ENCODE measurements at places on chromosomes 3 and 15.

DNA sequence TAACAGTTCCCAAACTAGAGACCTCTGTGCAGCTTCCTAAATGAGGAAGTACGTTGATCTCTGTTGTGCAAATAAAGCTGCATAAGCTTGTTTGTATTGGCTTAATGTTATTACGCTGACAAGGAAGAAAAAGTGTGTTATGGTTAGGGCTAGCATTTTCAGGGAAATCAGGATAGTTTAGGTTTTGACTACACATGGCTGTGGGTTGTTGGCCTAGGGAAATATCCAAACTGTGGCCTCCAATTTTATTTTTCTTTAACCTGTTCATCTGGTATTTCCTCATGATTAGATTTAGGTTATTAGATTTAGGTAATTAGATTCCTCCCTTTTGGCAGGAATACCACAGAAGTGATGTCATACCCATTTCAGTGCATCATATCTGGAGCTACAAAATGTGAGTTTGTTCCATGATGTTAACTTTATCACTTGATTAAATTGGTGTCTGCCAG lies 8.7 kb upstream of the MCCC1 start:
- DNase-seq = no peak

DNA sequence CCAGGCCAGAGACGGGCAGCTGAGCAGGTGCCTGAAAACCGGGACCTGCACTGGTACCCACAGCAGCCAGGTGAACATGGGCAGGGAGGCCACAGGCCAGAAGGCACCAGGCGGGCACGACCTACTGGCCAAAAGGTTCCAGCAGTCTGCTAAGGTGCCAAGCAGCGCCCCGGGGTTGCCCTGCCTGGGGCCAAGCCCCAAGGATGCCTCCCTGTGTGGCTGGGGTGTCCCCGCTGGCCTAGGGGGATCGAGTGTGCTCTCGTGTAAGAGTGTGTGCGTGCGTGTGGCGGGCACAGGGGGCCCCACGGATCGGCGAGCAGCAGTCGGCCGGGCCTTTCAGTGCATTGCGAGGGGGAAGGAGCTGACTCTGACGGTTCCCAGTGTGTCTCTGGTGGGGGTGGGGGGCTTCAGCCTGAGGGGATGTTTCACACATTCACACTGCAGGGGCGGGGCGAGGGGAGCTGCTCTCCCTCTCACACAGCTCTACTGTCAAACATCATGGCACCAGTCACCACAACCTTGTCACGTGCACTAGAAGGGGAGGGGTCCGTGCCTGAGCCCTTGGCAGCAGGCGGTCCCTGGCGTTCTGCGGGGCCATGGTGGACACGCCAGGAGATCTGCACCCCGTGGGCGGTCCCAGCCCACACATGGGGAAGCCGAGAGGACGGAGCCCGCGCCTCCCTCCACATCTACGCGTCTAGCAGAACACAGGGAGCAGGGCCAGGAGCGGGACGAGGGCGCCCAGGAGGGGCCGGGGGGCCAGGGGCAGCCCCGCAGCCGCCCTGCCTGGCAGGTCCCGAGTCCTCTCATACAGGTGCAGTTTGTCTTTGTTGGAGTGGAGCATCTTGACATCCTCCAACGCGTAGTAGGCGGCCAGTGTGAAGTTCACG lies 44.5 kb downstream of the RGMA start:
- DNase-seq = no peak

- DNase-seq = no peak
Measured at GRCh38 chr15:85414991-85415390, 34.6 kb downstream of the AKAP13 start.

- no peak for DNase-seq
Measured at GRCh38 chr3:38235466-38235865, 30.1 kb upstream of the SLC22A13 start.

- DNase-seq = no peak
Measured at GRCh38 chr3:114449271-114450007, 155.6 kb downstream of the TIGIT start.

- DNase-seq = no peak
Measured at GRCh38 chr3:68817243-68817642, 115.1 kb downstream of the TAFA4 start.

GRCh38 chr3:182212479-182213076 lies 500.9 kb downstream of the SOX2 start:
- peak; percentile 95 for DNase-seq

- no peak for DNase-seq
Measured at GRCh38 chr15:61528581-61528910, 299.4 kb upstream of the RORA start.

- no peak for DNase-seq
Measured at GRCh38 chr15:25185791-25186190, 231.0 kb downstream of the SNRPN start.

DNA sequence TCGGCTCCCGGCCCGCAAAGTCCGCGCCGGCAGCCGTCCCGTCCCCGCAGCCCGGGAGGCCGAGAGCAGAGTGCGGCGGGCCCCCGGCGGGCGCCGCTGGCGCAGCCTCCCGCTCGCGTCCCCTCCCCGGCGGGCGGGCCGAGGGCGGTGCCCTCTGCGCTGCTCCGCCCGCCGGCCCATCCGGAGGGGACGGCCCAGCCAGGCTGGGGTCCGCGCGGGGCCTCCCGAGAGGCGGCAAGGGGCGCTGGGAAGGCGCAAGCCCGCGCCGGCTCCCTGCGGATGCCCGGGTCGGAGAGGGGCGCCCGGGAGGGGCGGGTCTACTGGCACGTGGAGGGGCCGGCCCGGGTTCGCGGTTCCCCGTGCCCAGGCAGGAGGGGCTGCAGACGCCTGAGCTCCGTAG lies at the start of the genes CLCN2 and POLR2H:
Gene CLCN2, minus strand, starts transcription at position 74 of the 400 bp plus-strand sequence. CDS start 126 bp downstream, outside the sequence.
Gene POLR2H, plus strand, starts transcription at position 179 of the 400 bp plus-strand sequence. CDS start 1,783 bp downstream, outside the sequence.
- peak; percentile 62 for DNase-seq

DNA sequence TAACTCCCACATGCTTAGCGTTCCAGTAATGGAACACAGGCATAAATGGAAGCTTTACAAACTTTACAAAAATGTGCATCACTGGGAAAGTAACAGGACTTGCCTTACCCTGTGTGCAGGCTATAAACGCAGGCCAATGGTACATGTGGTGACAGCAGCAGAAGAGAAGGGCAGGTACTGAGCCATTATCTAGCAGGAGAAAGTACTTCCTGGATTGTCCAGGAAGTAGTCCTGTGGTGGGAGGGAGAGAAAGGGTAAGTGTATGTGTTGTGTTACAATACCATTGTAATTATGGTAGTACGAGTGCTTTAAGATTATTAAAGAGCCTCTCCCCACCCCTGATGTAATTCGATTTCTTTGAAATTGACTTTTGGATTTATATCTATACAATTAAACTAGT lies 5.3 kb downstream of the ATP1B3 start:
- no peak for DNase-seq

DNA sequence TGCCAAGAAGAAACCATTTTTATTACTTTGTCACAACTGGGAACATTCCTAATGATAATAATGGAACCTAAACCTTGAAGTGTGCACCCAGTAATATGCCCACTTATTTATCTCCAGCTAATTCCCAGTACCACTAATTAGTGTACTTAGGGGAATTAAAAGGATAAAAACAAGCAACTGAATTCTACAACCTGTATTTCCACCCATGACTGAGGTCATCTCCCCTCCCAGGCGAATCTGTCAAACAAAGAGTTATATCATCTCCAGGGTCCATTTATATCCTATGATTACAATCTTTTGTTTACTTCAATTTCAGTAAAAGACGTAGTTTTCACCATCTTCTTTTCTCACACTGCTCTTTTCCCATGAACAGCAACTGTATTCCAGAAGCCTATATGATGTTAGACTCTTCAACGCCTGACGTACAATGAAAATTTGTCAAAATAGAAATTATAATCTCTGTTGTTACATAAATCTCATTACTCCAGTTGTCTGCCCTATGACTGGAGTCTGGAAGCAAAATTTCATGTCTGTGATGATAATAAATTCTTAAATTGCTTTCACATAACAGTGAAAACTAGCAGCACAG lies 177.6 kb downstream of the GOLIM4 start:
- DNase-seq = no peak

GRCh38 chr3:195282961-195283360 lies 12.0 kb upstream of the XXYLT1 start:
- DNase-seq = no peak

GRCh38 chr3:12974819-12975218 lies 98.4 kb downstream of the IQSEC1 start:
- no peak for DNase-seq

- DNase-seq = no peak
Measured at GRCh38 chr3:197878427-197878826, 71.6 kb upstream of the RPL35A start.

DNA sequence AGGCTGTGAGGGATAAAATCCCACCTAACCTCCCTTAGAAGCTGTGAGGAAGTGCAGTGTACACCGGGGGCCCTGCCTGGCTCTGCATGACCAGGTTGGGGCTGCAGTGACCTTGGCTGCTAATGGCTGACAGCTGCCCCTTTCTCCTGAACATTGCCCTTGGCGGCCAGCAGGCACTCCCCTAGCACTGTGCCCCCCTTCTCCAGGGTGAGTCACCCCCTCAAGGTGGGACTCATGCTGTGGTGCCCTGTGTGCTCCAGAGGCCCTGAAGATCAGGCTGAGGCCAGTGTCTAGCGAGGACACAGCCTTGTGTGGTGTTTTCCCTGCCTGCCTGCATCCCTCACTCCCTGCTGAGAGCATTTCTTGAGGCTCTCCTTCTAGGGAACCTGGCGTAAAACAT lies 21.0 kb upstream of the FGD5 start:
- no peak for DNase-seq

DNA sequence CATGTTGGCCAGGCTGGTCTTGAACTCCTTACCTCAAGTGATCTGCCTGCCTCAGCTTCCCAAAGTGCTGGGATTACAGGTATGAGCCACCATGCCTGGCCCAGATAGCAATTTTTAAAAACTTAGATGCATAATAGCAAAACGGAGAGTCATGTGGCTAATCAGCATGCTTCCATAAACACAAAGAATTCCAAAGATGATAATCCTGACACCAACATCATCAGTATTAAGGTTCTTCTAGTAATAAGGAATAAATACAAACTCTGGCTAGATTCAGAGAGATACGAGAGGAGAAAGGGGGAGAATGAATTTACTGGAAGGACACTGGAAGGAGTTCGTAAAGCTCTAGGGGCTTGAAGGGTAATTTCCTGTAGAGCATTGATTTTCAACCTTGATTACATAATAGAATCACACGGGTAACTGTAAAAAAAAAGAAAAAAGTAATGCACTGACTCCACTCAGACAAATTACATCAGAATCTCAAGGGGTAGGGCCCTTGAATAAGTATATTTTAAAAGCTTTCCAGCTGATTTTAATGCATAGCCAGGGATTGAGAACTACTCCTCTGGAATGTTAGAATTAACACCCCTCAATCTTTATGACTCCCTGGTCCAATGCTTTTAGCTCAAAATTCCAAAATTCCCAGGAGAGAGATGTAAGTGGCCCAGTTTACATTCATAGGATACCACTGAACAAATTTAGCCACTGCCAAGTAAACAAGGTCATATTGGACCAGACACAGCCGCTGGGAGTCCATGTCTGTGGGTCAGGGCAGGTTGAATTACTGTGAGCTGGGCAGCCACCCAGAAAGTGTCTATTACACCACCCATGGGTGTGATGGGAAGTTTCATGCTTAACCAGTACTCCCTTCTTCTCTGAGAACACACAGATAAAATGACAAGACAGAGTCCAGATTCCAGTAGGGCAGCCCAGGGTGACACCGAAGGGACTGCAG lies 243.9 kb downstream of the TBL1XR1 start:
- DNase-seq = no peak

DNA sequence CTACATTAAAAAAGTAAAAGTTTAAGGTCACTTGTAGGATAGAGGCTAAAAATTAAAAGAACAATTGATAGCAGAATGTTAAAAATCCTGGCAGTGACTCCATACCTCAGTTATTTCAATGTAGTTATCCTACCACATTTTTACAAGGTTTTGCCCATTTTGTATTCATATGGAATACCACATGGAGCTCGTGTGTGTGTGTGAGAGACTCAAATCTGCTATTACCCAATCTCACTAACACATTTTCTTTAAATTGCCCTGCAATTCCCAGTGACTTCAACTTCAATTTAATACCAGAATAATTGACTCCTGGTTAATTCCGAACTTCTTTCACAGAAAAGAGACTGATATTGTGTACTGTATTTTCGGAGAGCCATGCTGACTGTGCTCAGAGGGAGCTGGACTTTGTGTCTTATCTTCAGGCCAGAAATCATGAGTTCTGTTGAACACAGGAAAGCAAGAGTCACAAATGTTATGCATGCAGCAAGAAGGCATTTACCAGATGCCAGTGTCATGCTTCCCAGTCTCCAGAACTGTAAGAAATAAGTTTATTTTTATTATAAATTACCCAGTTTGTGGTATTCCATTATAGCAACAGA lies 529.0 kb upstream of the NECTIN3 start:
- DNase-seq = no peak

DNA sequence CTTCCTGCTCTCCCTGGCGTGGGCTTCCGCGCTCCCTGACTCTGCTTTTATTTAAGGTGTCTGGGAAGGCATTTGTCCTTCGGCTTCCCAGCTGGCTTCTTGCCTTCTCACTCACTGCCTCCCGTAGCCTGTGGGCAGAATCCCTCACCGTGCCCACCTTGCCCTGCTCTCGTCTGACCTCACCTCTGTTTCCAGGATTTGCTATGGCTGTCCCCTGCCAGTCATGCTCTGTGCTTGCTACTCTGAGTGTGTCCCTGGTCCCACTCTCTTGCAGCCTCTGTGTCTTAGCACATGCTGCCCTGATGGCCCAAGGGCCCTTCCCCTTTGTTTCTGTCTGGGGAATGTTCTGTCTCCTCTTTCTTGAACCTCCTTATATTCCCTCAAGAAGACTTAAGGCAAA lies 26.2 kb downstream of the LPP start:
- no peak for DNase-seq

- DNase-seq = no peak
Measured at GRCh38 chr3:82224661-82225060, 463.2 kb upstream of the GBE1 start.

GRCh38 chr3:15711281-15711680 lies 86.5 kb downstream of the ANKRD28 start:
- no peak for DNase-seq

DNA sequence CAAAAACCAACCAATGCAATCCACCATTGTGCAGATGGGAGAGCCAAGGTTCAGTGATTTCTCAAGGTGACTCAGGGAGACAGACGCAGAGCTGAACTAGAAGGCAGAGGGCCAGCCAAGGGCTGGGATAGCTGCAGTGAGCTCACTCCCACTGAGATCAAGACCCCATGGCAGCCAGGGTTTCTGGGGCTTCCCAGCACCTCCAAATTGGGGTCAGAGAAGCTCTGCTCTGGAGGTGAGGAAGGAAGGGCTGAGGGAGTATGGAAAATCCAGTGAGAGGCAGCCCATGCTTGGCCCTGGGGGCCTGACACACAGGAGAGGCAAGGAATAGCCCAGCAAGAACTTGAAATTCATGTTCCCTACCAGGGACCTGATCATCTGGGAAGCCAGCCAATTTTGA lies 61.0 kb downstream of the ISG20 start:
- no peak for DNase-seq

DNA sequence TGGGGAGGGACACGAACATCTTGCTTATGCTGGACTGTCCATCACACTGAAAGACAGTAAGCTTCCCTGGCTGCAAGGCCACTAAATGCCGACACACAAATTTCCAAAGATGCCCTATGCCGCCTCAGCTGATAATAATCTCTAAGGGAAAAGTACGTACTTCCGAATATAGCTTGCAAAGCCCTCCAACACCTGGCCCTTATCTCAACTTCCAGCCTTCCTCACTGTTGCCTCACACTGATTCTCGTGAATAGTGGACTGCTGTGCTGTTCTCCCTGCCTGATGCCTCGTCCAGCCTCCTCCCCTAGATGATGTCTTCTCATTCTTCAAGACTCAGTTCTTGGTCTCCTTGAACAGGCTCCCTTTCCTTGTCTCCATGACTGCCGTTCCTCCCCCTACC lies 72.3 kb downstream of the CD47 start:
- no peak for DNase-seq
